GM12864 (cell line): ENCODE measurements at places on chromosomes 6 and 20.

- no peak for DNase-seq
Measured at GRCh38 chr6:21352131-21352530, 241.4 kb upstream of the SOX4 start.

GRCh38 chr6:63805808-63806572 is 170.4 kb downstream of the PHF3 start:
- DNase-seq = no peak

GRCh38 chr6:157164972-157165371 is 158.3 kb downstream of the TMEM242 start:
- no peak for DNase-seq

DNA sequence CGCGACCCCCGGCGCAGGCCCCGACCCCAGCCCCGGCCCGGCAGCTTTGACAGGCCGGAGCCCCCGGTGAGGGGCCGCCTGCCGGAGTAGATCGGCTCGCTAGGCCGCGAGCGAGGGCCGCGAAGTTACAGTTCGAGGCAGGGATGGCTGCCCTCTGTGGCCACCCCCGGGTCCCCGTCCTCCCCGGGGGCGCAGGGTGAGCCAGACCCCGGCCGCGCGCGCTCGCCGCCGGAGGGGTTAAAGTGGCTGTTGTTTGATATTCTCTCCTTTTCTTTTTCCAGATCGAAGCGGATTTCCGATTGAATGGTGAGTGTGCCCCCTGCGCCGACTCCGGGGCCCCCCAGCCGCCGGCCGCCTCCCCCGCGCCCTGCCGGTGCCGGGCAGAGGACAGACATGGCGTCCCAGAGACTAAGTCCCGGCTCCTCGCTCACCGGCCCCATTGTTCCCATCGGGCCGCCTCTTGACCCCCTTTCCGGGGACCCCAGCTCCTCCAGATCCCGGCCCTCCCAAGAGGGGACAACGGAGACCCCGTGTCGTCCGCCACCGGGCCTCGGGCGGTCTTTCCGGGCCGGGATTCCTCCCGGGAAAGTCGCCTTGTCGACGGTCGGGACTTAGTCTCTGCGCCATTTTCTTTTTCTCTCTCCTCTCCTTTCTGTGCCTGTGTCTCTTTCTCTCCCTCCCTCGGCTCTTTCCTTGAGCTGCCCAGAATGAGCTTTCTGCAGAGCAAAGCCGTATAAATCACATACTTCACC is 704 bp downstream of the TOP1 start:
- DNase-seq = no peak

- no peak for DNase-seq
Measured at GRCh38 chr6:151962246-151962846, 154.9 kb downstream of the ESR1 start.

DNA sequence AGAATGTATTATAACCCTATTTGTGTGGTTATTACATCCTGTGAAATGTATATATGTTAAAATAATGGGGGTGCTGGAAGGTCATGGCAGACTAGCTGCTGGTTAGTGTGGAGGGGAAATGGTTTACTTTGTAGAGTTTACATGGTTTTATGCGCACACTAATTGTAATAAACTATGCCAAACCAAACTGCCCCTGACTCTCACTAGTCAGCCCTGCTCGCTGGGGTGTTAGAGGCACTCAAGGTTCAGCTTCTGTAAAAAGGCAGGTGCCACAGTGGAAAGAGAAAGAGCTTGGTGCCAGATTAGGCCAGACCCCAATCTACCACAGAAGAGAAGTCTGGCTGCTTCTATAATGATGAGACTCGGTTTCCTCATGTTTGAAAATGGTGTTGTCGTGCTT is 52.7 kb downstream of the GOPC start:
- no peak for DNase-seq

DNA sequence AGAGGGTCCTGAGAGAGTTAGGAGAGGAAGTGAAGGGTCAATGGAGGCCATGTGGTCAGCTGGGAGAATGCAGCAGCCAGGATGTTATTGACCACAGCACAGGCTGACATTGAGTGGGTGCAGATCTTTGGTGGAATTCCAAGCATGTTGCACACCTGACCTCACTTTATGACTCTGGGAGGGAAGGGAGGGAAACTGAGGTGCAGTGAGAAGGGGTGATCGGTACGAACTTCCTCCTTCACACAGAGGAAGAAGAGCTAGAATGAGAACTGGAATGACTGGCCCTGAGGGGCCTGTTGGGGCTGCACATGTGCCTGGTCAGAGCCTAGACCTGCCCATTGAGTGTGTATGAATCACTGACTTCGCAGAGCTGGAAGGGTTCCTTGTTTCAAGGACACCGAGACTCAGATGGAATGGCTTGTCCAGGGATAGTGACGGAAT is 9.8 kb downstream of the FAM83D start:
- DNase-seq = no peak

DNA sequence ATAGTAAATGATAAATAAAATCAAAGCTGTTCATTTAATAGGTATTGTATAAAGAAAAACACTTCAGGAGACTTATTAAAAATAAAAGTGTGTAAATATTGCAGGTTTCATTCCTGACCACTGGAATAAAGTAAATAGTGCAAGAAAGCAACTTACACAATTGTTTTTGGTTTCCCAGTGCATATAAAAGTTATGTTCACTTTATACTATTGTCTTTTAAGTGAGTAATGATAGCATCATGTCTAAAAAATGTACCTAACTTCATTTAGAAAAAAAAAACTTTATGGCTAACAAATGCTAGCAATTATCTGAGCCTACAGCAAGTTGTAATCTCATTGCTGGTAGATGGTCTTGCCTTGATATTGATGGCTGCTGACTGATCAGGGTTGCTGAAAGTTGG is 726.6 kb upstream of the POU3F2 start:
- no peak for DNase-seq

- DNase-seq = no peak
Measured at GRCh38 chr6:73980096-73980495, 284.1 kb downstream of the CD109 start.

DNA sequence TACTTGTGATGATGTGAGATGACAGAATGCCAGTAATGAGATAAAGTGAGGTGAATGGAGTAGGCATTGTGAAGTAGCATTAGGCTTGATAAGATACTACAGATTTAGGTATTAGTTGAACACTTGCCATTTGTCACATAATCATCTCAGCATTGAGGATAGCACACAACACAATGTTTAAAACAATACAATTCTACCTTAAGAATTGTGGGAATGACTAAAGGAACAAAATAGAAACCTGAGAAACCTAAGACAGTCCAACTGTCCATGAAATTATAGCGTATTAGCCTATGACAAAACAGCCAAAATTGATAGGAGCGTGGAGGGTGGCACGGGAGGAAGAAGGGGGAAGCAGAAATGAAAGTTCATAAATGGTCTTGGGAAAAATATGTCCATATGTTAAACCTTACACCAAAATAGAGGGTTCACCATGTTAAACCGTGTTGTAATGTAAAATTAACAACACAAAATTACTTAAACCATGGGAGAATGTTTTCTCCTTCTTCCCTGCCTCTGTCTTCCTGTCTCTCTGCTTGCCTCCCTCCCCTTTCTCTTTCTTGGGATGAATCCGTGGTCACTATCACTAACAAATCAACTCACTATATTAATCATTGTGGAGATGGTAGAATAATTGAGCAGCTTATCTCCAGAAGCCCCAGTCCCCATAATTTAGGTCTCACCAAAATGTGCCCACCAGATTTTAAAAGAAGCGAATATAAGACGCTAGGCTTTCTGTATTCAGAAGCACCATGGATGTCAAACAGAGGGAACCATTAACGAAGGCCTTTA is 33.0 kb upstream of the HFE start:
- no peak for DNase-seq

GRCh38 chr6:43833996-43834390 is 64.0 kb downstream of the VEGFA start:
- no peak for DNase-seq

DNA sequence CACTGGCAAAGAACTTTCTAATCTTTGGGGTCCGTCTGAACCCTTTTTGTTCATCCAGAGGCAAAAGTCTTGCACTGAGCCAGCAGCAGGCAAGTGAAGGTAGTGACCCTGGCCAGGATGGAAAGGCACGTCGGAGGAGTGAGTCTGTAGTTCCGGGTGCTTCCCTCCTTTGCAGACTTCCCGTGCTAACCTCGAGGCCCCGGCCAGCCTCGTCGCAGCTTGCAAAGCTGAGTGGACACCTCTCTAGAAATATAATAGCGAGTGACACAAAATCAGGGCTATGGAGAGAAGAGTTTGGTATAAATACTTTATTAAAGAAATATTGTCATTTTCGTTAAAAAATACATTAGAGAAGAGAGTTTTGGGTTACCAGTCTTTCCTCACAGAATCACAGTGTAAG is 9.9 kb downstream of the PSMG4 start:
- no peak for DNase-seq

DNA sequence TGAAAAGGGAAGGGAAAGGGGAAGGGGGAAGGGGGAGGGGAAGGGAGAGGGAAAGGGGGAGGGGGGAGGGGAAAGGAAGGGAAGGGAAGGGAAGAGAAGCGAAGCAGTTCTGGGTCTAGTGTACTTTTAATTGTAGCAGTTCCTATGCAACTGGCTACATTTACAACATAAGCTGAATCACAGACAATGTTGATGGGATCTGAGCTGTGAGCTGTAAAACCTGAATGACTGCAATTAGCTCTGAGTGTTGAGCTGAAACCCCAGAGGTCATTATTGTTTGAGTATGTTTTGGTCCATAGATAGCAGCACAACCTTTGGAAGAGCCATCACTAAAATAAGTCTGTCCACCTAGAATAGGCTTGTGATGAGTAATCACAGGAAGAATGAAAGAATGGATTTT is 7.2 kb upstream of the ABHD12 start:
- DNase-seq = no peak

GRCh38 chr6:146874278-146875018 is 275.7 kb downstream of the ADGB start:
- DNase-seq = no peak

- no peak for DNase-seq
Measured at GRCh38 chr6:105831311-105832097, 254.6 kb upstream of the PRDM1 start.

DNA sequence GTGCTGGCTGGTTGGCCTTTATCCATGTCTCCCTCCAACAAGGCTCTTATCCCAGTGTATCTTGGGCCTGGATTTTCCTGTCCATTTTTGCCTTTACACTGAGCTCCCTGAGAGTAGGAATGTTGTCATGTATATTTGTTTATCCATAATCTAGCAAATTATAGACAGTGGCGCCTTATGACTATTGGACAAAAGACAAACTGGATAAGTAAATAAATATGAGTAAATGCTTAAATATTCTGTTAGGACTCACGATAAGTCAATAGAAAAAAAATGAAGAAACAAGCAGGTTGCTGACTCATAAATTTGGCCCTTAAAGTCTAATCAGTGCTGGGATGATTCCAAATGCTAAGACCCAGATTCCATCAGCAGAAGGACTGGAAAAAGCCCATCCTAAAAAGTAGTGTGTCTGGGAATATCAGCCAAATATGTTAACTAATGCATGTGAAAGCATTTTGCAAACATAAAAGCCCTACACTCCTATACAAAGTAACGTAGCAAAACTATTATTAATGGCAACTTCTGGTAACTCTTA is 55.0 kb upstream of the PCSK2 start:
- DNase-seq = no peak

GRCh38 chr6:108942556-108943492 is 94.6 kb downstream of the ARMC2 start:
- DNase-seq = no peak

DNA sequence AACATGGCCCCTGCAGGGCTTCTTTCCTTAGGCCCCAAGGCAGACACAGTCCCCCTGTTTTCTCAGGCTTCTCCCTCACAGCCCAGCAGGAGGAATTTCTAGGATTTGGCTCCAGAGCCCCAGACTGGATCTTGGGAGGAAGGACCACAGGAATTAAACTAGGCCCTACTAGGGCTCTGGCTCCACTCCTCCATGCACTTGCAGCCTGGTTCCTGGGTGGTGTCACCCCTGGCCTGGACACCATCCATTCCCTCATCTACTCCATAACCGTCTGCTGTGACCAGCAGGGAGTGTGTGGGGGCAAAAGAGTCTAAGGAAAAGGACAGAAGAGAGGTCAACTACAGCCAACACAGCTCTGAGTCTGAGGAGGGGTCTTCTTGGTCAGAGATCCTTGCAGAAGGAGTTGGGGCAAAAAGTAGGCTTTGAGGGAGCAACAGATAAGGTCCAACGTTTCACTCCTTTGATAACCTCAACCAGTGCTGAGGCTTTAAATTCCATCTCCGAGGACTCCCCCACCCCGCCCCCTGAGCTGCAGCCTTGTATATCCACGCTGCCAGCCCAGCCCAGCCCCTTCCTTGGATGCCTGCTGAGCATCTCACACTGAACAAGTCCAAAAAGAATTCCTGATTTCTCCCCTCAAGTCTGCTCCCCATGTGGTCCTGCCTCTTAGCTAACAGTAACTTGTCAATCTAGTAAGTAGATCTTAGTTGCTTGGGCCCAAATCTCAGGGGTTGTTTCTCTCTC is 27.9 kb upstream of the SPDEF start:
- no peak for DNase-seq

GRCh38 chr6:75499640-75500039 is 6.0 kb upstream of the FILIP1 start:
- DNase-seq = no peak
